Activated T-helper 2 cell treated with anti-CD3 and anti-CD28 coated beads, Interferon-gamma antibody, Interleukin-2, Interleukin-4, amounts not matched to agents 10 μg/mL and 5 μg/mL and 100 μg/mL, durations not matched to agents 14 hours and 24 hours and 36 hours (primary cell): ENCODE measurements at places on chromosomes 3 and 15.

DNA sequence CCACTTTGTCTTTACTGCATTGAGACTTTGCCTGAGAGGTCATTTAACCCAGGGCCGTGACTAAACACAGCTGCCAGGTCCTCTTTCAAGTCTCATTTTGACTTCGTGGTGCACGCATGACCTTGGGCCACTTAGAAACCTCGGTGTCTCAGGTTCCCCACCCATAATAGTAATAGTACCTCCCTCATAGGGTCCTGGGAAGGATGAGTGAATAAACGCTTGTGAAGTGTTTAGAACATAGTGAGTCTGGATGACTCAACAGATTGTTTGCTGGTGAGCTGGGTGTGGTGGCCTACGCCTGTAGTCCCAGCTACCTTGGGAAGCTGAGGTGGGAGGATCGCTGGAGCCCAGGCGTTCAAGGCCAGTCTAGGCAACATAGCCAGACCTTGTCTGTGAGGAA lies 56.3 kb downstream of the BDH1 start:
- no peak for DNase-seq
- H3K36me3 ChIP-seq: no peaks in the 10 kb centered on the region
- no peak overlapping the region for H3K27ac ChIP-seq

- no peaks in the 10 kb centered on the region for H3K36me3 ChIP-seq
- H3K27me3 ChIP-seq: no peaks in the 10 kb centered on the region
- H3K27ac ChIP-seq: no peak overlapping the region
- H3K4me1 ChIP-seq: no peaks in the 10 kb centered on the region
- no peak for DNase-seq
Measured at GRCh38 chr3:3734881-3735280, 64.3 kb upstream of the LRRN1 start.

GRCh38 chr3:111787556-111788463 lies 71.3 kb upstream of the PHLDB2 start:
- no peak for DNase-seq
- no peaks in the 10 kb centered on the region for H3K4me1 ChIP-seq
- no peak overlapping the region for H3K27ac ChIP-seq
- H3K4me3 ChIP-seq: no peak overlapping the region

GRCh38 chr3:87969620-87970019 lies 89.2 kb downstream of the CGGBP1 start:
- no peaks in the 10 kb centered on the region for H3K4me1 ChIP-seq
- H3K27me3 ChIP-seq: peaks cover 2% of the 10 kb centered on the region
- H3K27ac ChIP-seq: no peak overlapping the region
- H3K4me3 ChIP-seq: no peak overlapping the region
- H3K36me3 ChIP-seq: no peaks in the 10 kb centered on the region

DNA sequence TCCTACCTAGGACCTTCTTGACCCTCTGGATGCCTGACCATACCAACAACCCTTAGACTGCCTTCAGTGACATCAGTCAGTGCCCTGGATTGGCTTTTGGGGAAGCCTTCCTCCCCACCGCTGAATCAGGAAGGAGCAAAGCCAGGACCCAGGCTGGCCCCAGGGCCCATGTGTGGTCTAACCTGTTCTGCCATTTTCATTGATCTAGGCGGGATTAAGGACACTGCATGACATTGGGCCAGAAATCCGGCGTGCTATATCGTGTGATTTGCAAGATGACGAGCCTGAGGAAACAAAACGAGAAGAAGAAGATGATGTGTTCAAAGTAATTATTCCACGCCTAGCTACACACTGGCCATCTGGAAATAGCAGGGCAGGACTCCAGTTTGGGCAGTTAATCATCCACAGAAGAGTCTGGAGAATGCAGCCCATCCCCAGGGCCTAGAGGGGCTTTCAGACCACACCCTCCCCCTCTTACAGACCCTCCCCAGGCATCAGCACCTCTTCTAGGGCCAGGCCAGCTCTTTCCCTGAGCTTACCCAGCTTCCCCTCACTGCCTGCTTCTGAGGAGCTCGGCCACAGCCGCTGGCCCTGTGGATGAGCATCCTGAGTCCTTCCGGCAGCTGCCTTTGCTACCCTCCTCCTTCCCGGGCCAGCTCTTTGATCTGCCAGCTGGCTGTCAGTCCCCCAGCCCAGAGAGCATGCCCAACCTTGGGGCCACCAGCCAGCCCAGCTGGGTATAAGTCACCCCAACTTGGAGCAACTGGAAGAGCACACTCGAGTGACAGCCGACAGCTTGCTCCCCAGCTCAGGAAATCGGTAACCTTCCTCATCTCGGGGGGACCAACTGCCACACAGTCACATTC lies 45.9 kb downstream of the CHDH start:
- no peak for DNase-seq
- H3K36me3 ChIP-seq: no peaks in the 10 kb centered on the region
- H3K27me3 ChIP-seq: peaks cover 12% of the 10 kb centered on the region
- no peak overlapping the region for H3K27ac ChIP-seq
- no peak overlapping the region for H3K4me3 ChIP-seq
